ENCODE measurements at places on chromosomes 2 and 18.

GRCh38 chr2:52934323-52934898, 833.2 kb upstream of the CHAC2 start:
- DNase-seq = peak; percentile 91

GRCh38 chr2:25309402-25309801, 32.3 kb downstream of the DNMT3A start:
- no peak for DNase-seq

- DNase-seq = no peak
Measured at GRCh38 chr2:120261387-120262006, 8.8 kb downstream of the RALB start.

DNA sequence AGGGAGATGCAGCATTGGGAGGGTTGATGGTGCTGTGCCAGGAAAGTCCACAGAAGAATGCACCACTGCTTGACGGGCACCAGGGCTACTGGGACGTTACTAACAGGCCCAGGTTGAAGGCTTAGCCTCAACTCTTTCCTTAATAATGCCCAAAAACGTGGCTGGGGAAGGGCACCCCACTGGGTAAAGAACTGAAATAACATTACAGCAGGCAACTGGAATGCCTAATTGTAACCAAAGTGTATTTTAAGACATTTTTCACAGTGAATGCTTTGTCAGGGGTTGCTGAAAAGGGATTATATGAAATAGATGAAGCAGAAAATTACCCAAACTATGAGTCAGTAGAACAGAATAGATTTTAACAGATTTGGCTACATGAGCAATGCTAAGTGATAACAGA, 191.3 kb downstream of the CMPK2 start:
- DNase-seq = no peak

GRCh38 chr2:148305476-148305875, 284.6 kb downstream of the MBD5 start:
- no peak for DNase-seq

GRCh38 chr2:8682719-8683667, 1.1 kb downstream of the ID2 start:
- DNase-seq = no peak

DNA sequence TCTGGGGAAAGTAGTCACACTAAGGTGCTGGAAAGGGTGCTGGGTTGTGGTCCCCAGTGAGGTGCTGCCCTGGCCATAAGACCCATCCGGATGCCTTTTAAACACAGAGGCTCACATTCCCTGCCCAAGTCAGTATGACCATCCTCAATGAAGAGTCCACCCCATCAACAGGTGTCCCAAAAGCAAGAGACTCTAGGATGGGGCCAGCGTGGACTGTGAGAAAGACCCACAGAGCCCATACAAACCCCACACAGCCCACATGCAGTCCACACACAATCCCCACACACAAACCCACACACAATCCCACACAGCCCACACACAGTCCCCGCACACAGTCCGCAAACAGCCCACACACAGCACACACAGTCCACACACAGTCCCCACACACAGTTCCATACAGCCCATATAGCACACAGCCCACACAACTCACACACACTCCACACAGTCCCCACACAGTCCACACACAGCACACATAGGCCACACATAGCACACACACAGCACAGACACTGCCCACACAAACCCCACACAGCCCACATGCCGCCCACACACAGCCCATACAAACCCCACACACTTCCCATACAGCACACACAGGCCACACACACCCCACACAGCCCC, 241.4 kb upstream of the SALL3 start:
- DNase-seq = no peak

DNA sequence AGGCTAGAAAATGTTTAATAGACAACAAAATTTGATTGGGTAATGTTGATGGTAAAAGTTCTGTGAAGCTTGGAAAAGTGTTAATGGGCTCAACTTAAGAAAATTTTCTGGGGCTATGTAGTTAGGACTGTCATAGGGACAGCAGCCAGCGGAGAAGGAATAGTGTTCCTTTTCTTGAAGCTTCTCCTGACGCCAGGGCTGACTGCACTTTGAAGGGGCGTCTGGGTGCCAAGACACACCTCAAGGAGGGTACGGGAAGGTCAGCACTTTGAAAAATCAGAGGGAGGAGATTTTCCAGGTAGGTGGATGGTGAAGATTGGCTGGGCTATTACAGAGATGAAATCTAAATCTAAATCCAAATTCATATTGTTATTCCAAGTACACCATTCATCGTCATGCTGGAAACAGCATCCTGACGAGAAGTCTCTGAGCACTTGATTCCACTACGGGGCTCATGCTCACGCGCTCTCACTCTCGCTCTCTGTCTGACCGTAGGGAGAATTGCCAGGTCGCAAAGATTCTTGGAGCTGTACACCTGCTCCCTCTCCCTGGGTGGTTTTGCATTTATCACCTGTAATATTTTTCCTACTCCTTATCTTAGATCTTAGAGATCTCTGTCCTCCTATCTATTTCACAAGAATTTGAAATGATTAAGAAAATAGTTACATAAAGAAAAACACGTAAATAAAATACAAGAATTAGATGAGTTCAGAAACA, 91.0 kb downstream of the ITGB1BP1 start:
- no peak for DNase-seq

GRCh38 chr2:152336119-152336853, 1.3 kb downstream of the FMNL2 start:
- DNase-seq = peak; percentile 25

DNA sequence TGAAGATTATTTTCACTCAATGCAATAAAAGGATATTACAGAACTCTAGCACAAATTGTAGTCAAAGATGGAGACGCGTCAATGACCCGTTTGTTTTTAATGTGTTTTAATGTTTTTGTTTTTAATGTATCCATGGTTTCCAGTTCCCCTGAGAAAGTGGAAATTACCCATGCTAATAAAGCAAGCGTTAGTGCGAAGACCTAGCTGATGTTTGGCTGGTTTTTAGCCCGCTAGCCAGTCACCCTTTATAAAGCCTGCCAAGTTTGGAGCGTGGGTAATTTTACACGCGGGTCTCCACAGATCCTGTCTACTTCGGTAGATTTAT, 430 bp upstream of the CHMP1B start:
- peak; percentile 81 for DNase-seq

GRCh38 chr18:66440433-66440832, 163.5 kb downstream of the CDH19 start:
- DNase-seq = no peak

GRCh38 chr2:207791579-207792243, 22.0 kb upstream of the FZD5 start:
- DNase-seq = no peak

DNA sequence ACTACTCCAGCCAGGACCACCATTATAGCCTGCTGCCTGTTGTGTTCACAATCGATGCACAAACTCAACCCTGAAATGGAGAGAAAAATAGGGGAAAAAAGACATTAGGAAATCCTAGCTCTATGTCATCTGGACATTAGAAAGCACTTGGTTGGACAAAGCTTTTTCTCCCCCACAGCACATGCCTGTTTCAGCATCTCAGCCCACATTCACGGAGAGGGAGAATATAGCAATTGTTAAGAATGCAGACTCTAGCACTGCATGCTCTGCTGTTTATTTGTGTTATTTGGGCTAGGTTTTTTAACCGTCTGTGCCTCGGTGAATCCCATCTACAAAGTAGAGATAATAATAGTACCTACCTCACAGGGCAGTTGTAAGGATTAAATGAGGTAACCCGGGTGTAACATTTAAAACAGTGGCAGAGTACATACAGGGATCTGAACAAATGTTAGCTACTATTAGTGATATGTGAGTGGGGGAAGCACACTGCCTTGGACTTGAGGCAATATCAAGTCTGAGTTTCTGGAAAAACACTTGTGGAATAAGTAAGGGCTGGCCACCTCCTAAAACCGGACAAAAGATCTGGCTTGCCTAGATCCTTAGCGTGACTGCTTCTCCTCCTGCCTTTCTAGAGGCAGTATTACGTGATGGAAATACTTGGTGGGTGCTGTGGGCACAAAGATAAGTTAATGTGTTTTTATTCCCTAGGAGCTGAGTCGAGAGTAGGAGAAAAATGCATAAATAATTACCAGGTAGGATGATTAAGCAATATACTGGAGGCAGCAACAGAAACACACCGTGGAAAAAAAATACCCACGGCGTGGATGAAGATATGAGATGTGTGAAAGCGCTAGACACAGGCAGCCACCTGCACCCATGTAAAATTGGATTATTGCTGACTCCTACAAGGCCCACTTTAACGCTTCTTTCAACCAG, 1.0 kb upstream of the PPP1CB start:
- peak; percentile 57 for DNase-seq

GRCh38 chr2:82694431-82694830, 1764.6 kb downstream of the SUCLG1 start:
- DNase-seq = no peak

DNA sequence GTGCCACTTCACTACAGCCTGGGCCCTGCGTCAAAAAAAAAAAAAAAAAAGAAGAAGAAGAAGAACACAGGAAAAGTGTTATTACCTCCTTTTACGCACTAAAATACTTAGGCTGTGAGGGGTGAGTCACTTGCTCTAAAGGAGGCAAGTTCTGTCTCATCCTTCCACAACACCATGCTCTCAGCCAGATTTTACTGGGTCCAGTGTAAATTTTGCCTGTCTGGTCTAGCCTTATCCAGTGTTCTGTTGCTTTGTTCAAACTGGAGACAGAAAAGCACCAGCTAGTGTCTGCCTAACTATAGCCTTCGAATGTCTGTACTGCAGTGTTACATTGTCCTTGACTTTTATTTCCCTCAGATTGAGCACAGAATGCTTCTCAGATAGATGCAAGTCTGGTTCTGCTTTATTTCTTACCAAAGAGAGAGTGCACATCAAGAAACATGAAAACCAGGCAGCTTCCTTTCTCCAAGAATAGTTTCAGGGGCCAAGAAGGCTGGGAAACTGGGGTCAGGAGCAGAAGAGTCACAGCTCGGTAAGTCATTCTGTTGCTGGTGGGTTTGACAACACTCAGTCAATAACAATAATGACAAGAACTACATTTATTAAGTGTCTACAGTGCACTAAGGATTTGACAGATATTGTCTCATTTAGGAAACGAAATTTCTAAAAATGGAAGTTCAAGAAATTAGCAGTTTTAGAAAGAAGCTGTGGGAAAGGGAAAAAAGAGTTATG, 3.1 kb upstream of the MSGN1 start:
- peak; percentile 64 for DNase-seq

DNA sequence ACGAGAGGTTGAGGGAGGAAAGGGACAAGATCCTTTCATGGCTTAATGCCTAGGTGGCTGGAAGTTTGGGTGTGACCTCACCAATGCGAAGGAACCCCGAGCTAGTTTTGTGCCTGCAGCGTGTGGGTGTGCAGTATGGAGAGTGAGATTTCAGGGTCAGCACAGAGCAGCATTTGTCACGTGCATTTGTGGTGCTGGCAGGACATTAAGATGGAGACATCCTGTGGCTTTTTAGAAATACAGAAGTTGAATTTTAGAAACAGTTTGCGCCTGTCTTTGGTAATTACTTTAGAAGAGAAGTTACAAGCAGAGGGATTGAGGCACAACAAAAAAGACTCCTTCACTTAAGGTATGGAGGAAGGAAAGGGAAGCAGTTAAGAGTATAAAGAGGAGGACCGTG, 258.2 kb upstream of the THUMPD2 start:
- DNase-seq = no peak

GRCh38 chr2:83879127-83879526, 580.0 kb downstream of the SUCLG1 start:
- no peak for DNase-seq

GRCh38 chr2:42132191-42132965, 36.8 kb upstream of the EML4 start:
- DNase-seq = peak; percentile 90

DNA sequence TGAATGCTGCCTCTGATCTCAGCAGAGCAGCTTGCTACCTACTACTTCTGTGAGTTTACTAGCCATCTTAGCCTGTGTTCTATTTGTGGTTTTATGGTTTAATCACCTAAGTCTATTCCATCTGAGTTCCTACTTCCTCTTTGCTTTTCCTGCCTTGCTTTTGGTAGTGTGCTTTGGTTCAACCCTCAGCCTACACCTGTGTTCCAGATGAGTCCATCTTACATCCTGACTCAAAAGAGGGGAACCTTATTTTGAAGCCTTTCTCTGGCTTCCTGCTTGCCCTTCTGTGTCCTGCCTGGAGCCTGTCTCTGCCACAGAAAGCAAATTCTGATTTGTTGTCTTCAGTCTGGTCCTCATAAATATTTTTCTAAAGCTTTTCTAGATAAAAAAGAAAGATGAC, 530.3 kb upstream of the MEX3C start:
- DNase-seq = no peak

- no peak for DNase-seq
Measured at GRCh38 chr18:75884728-75885127, 457.2 kb upstream of the SMIM21 start.

- no peak for DNase-seq
Measured at GRCh38 chr2:30326497-30326896, 95.2 kb downstream of the LBH start.

DNA sequence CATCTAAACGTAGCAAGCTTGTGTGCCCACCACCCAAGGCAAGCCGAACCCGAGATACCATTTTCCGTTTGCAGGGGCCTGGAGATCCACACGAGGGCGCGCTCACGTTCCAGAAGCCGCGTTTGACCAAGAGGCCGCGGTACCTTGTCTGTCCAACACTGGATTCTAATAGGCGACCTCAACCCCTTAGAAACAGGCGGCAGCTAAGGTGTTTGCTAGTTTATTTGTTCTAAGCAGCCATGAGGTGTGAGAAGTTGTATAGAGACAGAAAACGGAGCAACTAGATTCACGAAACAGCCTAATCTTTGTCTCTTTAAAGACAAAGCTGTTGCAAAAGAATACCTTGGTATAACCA, 4.2 kb downstream of the HOXD11 start:
- no peak for DNase-seq

DNA sequence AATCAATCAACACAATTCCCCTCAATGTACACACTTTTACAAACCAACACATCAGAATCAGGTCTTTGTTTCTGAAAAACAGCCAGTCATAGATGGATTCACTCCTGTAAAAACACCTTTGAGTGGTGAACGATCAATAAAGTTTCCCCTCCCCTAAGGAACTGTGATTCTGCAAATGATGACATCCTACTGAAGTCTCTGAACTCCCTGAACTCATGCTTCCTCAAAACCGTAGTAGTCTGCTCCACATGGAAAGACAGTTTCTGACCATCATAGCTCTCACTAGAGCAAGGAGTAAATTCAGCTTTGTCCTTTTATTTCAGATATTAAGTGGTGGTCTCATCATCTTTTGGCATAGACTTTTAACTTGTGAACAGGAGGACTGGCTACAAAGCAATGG, 43.5 kb upstream of the ACTR3 start:
- DNase-seq = no peak

GRCh38 chr2:205002390-205002789, 457.1 kb downstream of the PARD3B start:
- DNase-seq = no peak

GRCh38 chr2:74922592-74923227, 35.7 kb upstream of the POLE4 start:
- no peak for DNase-seq

DNA sequence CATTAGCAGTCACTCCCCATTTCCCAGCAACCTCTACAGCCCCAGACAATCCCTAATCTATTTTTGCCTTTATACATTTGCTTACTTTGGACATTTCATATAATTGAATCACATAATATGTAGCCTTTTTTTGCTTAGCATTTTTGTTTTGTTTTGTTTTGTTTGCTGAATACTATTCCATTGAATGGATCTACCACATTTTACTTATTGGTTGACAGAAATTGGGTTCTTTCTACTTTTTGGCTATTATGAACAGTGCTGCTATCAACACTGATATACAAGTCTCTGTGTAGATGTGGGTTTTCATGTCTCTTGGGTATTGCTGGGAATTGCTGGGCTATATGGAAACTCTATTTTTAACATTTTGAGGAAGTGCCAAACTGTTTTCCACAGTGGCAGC, 7.6 kb downstream of the PTPN18 start:
- no peak for DNase-seq

- no peak for DNase-seq
Measured at GRCh38 chr2:192993059-192993458, 798.3 kb upstream of the TMEFF2 start.

Data from stromal cell of bone marrow (primary cell).